ENCODE measurements at places on chromosomes 4 and X.

- ATAC-seq: no peak
Observed at GRCh38 chr4:123671636-123672404, 275.2 kb downstream of the SPRY1 start.

DNA sequence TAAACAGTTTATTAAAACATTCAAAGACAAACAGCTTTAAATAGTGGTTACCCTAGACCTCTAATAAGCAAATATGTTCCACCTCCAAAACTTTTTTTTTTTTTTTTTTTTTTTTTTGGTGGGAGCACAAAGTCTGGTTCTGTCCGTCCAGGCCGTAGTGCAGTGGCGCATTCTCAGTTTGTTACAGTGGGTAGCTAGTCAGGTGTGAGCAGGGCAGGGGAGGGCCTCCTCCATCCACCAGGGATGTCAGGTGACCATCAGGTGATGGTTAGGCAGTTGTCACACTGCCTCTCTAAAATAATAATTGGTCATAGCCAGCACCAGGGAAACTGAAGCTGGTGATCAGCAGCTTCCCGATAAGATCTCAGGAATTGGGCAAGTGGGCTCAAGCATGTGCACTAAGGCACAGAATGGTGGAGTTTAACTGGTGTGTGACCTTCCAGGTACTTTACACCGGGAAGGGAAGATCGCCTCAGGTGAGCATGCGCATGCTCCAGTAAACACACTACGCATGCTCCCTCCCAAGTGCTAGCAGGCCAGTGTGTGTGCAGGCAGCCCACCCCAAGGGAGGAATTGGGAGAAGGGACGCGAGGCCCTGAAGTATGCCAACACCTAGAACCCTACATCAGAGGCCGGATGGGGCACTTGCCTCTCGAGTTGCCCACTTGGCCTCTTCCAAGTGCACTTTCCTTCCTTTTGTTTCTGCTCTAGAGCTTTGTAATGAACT lies 27.2 kb downstream of the TNIP2 start:
- ATAC-seq: no peak

DNA sequence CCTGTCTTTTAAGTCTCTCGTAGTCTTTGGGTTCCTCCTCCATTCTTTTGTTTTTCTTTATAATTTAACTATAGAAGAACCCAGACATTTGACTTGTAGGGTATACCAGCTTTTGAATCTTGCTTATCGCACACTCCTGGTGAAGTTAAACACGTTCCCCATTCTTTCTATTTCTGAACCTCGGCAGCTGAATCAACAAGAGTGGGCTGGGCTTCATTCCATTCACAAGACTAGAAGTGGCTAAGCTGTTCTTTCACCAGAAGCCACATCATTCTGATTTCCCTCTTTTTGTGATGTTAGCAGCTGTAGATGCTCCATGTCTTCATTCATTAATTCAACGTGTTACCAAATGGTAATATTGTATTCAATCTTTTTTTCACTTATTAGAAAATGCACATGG lies 167.9 kb downstream of the CORIN start:
- ATAC-seq: no peak

DNA sequence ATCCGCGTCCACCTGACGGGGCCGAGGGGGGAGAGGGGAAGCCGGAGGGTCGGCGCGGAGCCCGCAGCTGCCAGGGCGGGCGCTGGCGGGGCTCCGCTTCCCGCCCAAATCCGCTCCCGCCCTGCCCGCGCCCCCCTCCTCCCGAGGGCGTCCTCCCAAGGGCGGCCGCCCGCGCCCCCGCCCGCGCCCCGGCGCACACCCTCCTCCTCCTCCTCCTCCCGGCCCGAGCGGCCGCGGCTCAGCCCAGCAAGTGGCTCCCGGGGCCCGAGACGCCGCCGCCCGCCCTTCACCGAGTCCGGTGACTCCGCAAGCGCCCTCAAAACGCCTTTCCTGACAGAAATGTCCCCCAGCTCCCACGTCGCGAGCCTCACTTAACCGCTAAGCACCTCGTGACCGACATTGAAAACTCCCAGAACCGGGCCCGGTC lies 487 bp downstream of the HMGB2 start:
- peak; percentile 1 for ATAC-seq

DNA sequence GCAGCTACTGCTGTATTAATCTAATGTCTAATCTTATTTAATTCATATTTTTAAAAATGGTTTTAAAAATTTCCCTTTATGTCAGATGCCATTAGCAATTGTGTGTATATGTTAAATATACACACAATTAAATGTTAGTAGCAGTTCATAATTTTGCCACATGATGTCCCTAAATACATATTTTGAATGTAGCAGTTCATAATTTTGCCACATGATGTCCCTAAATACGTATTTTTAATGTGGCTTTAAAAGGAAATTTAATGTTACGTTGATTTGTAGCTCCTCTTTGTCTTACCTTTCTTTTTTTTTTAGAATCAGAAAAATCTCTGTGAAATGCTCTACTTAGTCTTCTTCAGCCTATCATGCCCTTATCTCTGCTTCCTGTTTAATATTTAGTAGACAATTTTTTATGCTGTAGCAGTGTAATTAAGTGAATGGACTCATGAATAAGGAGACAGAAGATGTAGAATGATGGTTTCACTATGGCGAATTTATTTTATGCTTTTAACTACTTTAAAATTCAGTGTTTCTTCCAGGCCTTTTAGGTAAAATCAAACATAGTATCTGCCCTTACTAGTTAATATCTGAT lies 26.1 kb downstream of the RBM46 start:
- ATAC-seq: peak; percentile 80

DNA sequence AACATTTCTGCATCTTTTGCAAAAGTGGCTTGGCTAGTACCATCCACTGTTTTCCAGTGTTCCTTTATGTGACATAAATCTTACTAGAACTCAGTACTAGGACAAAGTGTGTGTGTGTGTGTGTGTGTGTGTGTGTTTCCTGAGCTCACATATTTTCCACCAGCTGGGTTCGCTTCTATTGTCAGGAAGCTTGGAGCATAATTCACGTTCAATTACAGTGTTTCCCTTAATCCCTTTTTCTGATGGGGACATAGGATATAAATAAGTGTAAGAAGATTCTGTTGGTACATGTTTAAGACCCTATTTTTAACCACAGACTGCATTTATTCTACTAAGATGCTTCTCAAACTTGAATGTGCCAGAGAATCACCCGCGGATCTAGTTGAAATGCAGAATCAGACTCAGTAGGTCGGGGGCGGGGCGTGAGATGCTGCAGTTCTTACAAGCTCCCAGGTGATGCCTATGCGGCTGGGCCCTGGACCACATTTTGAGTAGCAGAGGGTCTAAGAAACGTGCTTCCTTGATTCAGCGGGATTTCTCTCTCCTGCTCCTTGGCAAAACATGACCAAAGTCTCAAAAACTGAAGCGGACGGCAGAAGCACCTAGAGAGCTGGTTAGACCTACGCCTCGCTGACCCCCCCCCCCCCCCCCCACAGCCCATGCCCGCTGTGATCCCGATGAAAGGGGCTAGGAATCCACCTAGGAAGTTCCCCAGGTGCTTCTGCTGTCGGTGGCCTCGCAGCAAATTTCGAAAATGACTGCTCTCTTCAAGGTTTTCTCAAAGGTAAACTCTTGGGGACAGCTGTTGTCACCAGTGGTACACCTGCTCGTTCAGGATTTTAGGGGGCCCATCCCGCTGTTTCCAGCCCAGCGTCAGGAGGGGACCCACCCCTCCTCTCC lies 797 bp downstream of the CD99L2 start:
- ATAC-seq: no peak

- no peak for ATAC-seq
Observed at GRCh38 chrX:72031634-72032033, 100.1 kb downstream of the RTL5 start.

DNA sequence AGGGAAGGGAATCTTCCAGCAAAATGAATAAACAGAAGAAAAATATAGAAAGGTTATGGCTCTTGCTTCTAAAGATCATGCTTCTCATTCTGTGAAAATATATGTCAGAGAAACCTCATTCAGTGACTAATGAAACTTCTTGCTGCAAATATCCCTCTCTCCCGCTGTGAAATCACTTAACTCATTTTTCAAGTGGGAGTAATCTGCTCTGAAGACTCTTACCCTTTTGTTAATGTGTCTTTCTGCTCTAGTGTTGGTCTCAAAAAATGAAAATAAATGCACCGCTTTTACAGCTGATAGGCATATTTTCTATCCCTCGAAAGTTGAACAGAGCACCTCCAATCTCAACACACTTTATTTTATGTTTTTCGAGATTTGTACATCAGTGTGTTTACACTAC lies 252.3 kb downstream of the NLGN4X start:
- ATAC-seq: no peak

DNA sequence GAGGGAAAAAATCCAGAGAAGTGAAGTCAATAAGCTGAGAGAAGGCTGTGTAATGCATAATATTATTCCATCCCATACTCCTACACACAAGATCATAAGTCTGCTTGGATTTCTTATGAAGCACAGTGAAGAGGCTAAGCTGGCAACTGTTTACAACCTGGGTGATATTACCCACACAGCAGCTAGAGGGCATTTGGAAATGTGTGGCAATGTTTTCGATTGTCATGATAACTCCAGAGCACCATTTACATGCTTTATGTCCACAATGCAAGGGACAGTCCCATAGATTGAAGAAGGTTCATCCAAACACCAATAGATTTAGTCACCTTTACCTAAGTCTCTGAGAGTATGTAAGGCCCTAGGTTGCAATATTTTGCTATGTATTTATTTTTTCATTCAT lies 412.2 kb downstream of the PPP3CA start:
- ATAC-seq: peak; percentile 82

DNA sequence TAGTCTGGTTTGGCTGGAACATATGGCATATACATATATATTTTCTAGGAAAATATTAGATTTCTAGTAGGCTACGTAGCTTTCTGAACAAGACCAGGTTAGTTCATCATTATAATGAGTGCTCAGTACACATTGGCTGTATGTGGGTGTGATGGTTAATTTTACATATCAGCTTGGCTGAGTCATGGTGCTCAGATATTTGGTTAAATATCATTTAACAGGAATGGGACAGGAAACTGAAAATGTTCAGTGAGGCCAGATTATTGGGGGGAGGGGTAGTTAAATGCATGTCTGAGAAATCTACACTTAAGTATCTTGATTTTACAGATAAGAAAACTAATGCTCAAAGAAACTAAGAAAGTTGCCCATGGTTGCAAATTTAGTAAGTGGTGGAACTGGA lies 160.1 kb downstream of the RBMX2 start:
- ATAC-seq: no peak

DNA sequence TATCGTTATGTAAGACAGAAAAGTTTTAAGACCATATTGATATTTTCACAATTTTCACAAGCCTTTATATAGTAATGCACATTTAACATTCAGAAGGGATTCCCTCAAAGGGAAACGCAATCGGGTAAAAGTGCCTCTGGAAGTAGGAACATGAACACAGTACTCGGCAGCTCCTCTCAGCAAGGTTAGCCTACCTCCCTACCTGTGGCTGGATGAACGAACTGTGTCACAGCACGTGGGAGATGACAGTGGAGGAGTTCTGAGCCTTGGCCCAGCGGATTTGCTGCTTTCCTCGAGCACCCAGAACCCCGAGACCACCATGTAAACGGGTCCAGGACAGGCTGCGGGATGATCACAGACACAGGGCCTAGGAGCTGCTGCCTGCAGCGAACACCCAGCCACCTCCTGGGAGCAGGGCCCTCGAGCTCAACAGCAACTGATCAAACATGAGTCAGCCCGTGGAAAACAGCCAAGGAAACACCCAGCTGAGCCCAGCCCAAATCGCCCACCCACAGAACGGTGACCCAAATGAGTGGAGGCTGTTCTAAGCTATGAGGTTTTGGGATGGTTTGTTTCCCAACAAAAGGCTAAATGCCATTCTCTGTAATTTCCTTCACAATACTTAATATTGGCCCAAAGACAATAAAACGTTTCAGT lies 30.4 kb downstream of the FAT1 start:
- ATAC-seq: peak; percentile 42

DNA sequence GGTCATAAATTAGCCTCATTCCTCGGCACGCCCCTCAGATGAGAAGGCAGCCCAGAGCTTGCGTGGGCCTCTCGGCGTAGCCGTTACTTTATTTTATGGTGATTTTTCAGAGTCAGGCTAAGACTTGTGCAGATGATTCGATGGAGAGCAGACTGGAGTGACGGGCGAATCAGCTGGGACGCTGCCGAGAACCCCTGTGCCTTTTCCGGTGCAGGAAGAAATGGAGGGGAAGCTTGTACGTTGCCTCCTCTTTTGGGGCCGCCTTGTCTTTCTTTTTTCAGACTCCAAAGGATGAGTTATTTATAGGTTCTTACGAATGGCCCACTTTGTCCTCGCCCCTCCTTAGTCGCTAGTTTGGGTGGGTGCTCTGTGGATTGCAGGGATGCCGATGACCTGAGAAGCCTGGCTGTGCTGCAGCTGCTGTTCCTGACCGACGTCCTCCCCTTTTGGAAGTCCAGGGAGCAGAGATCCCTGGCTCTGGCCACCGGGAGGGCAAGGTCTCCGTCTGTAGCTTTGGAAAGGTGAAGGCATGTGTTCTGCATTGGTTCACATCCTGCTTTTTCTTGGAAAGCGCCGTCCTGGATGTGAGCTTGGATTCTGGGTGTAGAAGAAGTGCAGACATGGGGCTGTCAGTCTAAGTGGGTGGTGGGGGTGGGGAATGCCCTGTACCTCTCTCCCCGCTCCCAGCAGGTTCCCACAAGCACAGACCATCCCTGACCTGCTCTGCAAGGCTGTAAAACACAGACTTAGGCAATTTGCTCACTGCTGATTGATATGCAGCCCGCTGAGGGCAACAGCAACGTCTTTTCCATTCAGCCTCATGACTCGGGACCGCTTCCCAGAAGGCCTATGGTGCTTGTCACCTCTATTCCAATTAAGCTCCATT lies 9.3 kb downstream of the SORCS2 start:
- ATAC-seq: no peak

DNA sequence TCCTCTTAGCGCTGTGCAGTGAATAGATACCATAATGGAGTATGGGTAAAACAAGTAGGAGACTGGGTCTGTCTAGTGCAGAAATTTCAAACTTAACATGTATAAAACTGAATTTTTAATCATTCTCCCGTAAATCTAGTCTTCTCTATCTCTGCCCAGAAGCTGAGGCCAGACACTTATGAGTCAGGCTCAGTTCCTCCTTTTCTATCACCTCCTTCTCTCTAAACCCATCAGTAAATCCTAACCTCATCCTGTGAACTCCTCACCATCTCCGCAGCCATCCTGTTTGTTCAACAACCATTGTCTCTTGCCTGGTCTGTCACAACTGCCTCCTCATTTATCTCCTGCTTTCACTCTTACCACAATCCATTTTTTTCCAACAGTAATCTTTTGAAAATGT lies 19.8 kb upstream of the SGMS2 start:
- ATAC-seq: no peak

DNA sequence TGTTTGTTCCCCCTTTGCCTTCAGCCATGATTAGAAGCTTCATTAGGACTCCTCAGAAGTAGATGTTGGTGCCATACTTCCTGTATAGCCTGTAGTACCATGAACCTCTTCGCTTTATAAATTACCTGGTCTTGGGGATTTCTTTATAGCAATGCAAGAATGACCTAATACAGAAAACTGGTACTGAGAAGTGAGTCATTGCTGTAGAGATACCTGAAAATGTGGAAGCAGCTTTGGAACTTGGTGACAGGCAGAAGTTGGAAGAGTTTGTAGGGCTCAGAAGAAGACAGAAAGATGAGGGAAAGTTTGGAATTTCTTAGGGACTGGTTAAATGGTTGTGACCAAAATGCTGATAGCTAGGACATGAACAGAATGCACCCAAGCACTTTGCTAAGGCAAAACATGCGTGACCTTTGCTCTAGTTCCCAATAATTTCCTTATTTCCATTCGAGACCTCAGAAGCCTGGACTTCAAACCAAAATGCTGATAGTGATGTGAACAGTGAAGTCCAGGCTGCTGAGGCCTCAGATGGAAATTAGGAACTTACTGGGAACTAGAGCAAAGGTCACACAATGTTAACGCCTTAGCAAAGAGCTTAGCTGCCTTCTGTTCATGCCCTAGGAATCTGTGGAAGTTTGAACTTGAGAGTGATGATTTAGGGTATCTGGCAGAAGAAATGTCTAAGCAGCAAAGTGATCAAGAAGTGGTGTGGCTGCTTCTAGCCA lies 3.0 kb upstream of the USP46 start:
- no peak for ATAC-seq
